ENCODE measurements at places on chromosomes 7 and 10.

- no peak for DNase-seq
Measured at GRCh38 chr10:78187371-78187770, 153.7 kb downstream of the RPS24 start.

GRCh38 chr7:727104-727805 is at the start of gene PRKAR1B:
Gene PRKAR1B (minus strand): TSS chr7:727281. CDS start chr7:711505, 15,776 bp downstream.
- DNase-seq: no peak

- no peak for DNase-seq
Measured at GRCh38 chr10:24759672-24760071, 36.0 kb upstream of the ARHGAP21 start.

DNA sequence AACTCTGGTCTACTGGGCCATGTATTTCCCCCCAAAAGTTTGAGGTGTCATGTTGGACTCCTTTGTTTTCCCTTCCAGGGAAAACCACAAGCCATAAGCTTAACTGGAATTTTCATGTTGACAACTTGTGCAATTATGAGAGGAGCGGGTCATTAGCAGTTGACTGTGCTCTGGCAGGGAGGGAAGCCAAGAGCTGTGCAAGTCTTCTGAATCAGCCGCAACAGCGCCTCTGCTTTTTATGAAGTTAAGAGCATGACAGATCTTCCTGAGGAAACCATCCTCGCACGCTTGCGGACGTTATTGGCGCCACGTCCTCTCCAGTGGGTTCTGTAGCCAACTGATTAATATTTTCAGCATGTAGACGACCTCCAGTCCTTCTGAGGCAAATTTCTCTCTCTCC is 148.7 kb upstream of the MKI67 start:
- no peak for DNase-seq

DNA sequence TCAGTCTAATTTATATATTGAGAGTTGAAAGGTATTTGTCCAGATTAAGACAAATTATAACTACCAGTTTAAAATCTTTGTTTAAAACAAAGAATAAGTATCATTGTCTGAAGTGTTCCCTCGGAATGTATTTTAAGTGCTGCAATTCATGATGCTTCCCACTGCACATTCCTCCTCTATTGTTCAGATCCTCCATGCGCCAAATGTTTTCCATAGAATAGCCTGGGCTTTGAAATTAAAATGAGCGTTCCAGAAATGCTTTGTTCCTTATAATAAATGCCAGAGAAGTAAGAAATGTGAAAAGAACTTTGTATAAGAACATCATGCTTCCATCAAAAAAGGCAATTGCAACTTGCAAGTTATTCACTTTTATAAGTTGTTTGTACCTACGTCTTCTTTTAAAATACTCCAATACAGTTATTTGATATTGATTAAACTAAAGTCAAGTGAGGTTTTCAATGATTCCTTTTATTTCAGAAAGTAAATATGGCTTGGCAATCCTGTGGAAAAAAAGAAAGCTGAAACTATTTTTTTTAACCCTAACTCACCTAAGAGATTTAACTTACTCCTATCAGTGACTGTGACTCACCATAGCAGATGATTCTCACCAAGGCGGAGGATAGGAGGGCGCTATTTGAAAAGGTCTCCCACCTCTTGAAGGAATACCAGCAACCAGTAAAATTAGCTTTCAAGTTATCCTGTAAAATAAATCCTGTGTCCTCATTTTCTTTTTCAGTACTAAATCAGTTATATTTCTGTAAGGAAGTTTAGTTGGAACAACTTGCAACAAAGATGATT is 85.8 kb downstream of the CTNNA3 start:
- DNase-seq: no peak

- no peak for DNase-seq
Measured at GRCh38 chr10:79417266-79417665, 28.2 kb downstream of the ZCCHC24 start.

- DNase-seq: no peak
Measured at GRCh38 chr7:124662372-124662771, 103.2 kb downstream of the GPR37 start.

GRCh38 chr10:83607959-83608745 is 531.2 kb upstream of the GHITM start:
- no peak for DNase-seq

- no peak for DNase-seq
Measured at GRCh38 chr10:111267673-111268072, 190.8 kb downstream of the ADRA2A start.

DNA sequence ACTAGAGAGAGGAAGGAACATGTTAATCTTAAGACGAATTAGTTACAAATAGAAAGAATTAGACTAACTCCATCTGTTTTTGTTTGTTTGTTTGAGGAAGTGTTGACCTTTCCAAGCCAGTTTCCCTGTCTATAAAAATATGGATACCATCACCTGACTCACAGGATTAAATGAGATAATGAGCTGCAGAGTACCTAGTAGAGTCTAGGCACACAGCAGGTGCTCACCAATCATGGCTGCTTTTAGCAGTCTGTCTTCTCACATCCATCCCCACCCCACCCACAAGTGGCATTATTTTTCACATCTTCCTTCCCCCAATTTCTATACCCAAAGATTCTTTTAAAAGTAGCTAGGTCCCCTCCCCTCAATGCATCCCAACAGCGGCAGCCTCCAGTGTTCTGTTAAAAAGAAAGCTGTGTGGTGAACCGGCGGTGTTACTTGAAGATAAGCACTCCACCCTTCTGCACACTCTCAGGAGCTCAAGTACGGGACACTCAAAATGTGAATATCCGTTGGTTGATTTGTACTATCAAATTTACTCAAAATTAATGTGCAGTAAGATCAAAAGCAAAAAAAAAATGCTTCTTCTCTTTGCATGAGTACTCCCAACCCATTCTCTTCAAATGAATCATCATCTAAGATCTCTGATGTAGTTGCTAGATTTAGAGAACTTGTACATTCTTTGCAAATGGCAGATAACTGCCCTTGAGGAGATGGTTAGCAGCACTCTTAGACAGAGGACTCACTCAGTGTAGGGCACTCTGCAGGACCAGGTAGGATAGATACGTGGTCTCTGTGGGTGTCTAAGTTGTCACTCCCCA is 145.4 kb upstream of the ASAH2 start:
- no peak for DNase-seq

DNA sequence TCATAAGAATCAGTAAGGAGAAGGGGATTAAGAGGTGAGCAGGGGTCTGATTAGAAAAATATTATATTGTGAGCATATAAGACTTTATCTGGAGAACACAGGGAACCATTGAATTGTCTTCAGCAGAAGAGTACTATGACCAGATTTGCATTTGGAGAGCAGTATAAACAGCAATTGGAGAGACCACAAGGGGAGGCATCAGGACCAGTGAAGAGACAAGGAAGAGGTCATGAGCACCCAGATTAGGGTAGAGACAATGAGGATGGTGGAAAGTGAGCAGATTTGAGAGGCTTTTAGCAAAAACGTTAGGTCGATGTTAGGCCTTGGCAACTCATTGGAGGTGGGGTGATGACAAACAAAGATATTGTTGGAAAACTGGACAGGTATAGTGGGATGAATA is 13.0 kb upstream of the SMIM30 start:
- no peak for DNase-seq

- no peak for DNase-seq
Measured at GRCh38 chr7:95725205-95725604, 47.1 kb upstream of the DYNC1I1 start.

DNA sequence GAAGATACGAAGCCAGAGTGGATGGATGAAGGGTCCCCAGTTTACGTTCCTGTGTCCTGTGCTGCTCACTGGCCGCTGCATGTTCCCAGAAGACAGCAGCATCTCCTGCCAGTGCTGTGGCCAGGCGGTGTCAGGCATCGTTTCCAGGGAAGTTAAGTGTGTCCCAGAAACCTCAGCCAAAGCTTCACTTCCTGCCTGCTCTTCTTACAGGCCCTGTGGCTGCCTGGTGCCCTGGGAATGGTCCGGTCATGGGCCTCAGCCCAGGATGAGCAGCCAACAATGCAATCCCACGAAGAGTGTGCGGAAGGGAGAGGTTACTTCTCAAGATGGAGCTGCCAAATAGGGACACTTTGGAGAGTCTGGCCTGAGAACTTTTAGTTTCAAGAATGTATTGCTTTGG is 99.7 kb upstream of the TARP start:
- no peak for DNase-seq

- DNase-seq: peak; percentile 66
Measured at GRCh38 chr10:71795248-71795647, 21.9 kb upstream of the VSIR start.

GRCh38 chr10:34727595-34728033 is 87.5 kb downstream of the PARD3 start:
- DNase-seq: no peak

GRCh38 chr10:124632064-124632531 is 112.1 kb downstream of the FAM53B start:
- no peak for DNase-seq

GRCh38 chr7:136664537-136664936 is 203.9 kb upstream of the CHRM2 start:
- DNase-seq: no peak

- no peak for DNase-seq
Measured at GRCh38 chr10:114188900-114189299, 9.7 kb downstream of the TDRD1 start.

GRCh38 chr10:70352401-70353097 is 29.9 kb downstream of the LRRC20 start:
- DNase-seq: no peak

DNA sequence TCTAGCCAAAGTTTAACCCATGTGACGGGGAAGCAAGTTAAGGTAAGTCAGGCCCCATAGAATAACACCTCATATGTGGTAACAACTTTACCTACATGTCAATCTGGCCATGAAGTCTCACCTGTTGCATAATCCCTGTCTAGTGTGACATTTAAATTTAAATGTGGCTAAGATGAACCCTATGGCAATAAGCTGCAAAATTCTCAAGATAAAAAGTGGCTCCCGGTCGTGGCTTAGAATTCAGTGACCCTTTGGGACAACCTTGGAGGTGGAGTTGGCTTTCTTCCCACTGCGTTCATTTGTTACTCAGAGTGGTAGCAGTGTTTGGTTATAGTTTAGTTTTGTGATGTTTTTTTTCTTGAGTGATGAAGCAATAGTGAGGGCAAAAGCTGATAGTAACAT is 90.6 kb downstream of the ARID5B start:
- DNase-seq: no peak

DNA sequence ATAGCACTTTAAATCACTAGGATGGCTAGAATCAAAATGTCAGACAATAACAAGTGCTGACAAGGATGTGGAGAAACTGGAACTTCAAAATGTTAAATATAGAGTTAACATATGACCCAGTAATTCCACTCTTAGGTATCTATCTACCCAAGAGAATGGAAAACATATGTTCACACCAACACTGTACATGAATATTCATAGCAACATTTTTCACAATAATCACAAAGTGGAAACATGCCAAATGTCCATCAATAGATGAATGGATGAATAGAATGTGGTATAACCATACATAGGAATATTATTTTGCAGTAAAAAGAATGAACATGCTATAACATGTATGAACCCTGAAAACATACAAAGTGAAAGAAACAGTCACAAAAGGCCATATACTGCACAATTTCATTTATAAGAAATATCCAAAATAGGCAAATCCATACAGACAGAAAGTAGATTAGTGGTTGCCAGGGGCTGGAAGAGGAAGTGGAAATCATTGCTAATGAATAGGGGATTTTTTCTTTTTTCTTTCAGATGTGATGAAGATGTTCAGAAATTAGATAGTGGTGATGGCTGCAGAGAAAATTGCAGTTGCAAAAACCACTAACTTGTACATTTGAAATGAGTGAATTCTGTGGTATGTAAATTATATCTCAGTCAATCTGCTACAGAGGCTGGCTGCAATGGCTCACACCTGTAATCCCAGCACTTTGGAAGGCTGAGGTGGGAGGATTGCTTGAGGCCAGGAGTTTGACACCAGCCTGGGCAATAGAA is 93.0 kb downstream of the CPVL start:
- no peak for DNase-seq

GRCh38 chr10:7622969-7623368 is 43.8 kb downstream of the ITIH5 start:
- DNase-seq: no peak

GRCh38 chr10:98195120-98195519 is 60.7 kb downstream of the R3HCC1L start:
- no peak for DNase-seq

DNA sequence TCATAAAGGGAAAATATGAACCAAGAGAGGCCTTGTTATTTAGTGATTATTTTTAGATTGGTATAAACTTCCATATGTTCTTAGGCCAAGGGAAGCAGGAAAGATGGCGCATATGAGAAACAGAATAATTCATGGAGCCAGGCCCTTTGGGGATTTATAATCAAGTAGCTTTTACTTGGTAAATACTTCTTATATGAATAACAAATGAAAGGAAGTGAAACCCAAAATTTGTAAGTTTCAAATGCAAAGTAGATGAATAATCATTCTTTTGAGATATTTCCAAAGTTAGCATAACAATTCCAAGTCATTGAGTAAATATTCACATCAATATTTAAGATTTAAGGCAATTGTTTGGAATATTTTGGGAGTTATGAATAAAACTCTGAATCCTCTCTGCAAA is 13.9 kb upstream of the OPTN start:
- no peak for DNase-seq

- DNase-seq: no peak
Measured at GRCh38 chr10:72597897-72598296, 28.0 kb downstream of the MICU1 start.

- DNase-seq: no peak
Measured at GRCh38 chr7:39557222-39557621, 9.0 kb upstream of the YAE1 start.

- DNase-seq: no peak
Measured at GRCh38 chr7:47328392-47329319, 253.3 kb downstream of the TNS3 start.

DNA sequence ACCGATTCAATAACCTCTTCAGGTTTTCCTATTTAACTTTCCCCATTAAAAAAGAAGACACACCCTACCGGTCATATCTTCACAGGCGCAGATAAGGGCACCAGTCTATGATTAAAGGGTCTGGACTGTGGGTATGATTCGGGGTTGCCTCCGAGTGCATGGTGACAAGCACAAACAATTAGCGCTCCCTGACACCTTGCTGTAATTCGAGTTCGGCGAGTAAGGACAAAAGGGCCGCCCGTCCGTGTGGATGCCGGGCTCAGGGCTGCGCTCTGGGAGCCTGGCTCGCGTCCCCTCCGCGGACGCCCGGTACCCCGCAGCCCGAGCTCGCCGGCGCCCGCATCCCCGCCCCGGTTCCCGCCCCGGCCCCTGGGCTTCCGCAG is 111.9 kb upstream of the RHEB start:
- peak; percentile 42 for DNase-seq

DNA sequence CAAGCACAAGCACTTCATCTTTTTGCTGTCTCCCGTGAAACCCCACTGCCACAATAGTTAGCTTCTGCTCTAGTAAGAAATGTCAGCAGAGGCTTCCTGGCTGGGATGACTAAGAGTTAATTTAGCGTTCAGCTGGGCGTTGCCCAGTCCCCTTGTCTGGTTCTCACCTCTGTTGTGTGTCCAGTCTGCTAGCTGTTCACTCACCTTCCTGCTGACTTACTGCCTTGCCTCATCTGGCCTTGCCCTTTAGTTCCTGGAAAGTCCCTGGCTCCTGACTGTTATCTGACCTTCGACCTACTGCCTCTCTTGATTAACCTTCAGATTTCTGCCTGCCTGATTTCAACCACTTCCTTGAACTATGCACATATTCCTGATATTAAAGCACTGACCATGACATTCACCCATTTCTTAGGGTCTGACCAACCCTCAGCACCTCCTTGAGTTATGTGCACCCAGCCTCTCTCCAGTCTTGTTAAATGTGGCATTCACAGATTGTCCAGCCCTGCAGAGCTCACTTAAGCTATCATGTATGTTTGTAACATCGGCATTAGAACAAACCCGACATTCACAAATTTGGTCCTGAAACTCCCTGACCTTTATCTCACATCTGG is 30.3 kb downstream of the C7orf33 start:
- DNase-seq: no peak

GRCh38 chr10:90988802-90989201 is 67.9 kb upstream of the ANKRD1 start:
- no peak for DNase-seq

Measured in mesothelial cell of epicardium (in vitro differentiated cells).